ENCODE measurements at places on chromosomes 13 and 19. TPM values are rescaled to one million over a fixed set of nuclear protein-coding genes. Genes with fewer than 3 reads are reported as not detected.

Gene CATSPERD
- polyA plus RNA-seq = not detected

DNA sequence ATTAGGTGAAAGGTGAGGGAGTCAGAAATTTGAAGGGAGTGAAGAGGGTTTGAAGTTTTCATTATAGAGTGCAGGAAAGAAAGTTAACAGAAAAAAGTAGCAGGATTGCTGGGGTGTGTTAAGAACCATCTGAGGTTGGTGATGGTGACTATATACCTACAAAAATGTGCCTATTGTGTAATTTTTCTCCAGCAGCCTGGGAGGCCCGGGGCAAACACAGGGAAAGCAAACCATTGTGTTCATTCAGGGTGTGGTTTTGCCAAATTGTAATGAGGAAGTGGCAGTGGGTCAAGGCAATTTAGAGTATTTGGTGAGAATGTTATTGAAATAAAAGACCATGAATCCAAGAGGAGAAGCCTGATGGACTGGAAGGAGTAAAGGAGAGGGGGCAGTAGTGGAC, 8.2 kb upstream of the SUCLA2 start:
- no peaks in the 10 kb centered on the region for H3K36me3 ChIP-seq
- no peak overlapping the region for H3K4me3 ChIP-seq
- no peaks in the 10 kb centered on the region for H3K27me3 ChIP-seq
- DNase-seq = no peak

GRCh38 chr19:35052599-35053190, 11.2 kb downstream of the HPN start:
- no peaks in the 10 kb centered on the region for H3K36me3 ChIP-seq
- no peak for DNase-seq
- no peak overlapping the region for H3K27ac ChIP-seq
- peaks cover 8% of the 10 kb centered on the region for H3K4me1 ChIP-seq
- no peak overlapping the region for H3K4me3 ChIP-seq

Gene NKPD1
- polyA plus RNA-seq = 0.06 TPM

Gene IGFL1
- polyA plus RNA-seq = not detected

DNA sequence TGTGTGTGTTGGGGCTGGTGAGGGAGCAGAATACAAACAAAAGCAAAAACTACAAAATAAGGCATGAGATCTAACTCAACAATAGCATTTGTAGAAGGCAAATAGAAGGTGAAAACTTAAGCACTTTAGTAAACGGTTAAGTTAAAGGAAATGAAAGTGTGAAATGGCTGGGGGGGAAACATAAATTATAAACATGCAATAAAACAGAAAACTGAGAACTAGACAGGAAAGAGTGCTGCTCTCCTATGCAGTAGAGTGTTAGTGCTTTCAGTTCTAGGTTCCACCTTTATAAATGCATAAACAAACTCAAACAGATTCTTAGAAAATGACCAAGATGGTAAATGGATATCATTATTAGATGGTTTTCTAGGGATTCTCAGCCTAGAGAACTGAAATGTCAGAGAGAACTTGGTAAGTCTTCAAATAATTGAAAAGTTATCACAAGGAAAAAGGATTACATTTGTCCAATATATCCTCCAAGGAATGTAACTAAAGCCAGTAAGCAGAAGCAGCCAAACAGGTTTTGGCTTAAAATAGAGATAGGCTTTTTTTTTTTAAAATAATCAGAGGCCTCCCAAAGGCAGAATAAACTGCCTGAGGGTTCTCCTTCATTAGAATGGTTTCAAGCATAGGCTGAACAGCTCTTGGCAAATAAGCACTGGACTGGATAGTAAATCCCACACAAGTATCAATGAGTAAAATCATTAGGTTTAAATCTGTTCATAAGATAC, 23.3 kb downstream of the RBM26 start:
- peaks cover 14% of the 10 kb centered on the region for H3K4me1 ChIP-seq
- H3K36me3 ChIP-seq = peaks cover 5% of the 10 kb centered on the region
- H3K27me3 ChIP-seq = no peaks in the 10 kb centered on the region

- 0 out of 2 replicates have a peak, but pooled peaks cover 9% of the 10 kb centered on the region for H3K4me1 ChIP-seq
These were observed 1.8 kb downstream of the HOOK2 start for GRCh38 chr19:12773571-12773970.

GRCh38 chr13:51920786-51921185, 59.0 kb downstream of the CCDC70 start:
- H3K4me1 ChIP-seq = no peaks in the 10 kb centered on the region
- H3K27ac ChIP-seq = no peak overlapping the region
- H3K4me3 ChIP-seq = no peak overlapping the region
- H3K36me3 ChIP-seq = no peaks in the 10 kb centered on the region

Gene SIGLEC10
- not detected for polyA plus RNA-seq

Measured in SK-N-SH (cell line).